ENCODE measurements at places on chromosomes 7 and 10.
A peak's percentile ranks its signal among the peaks of the same experiment; 100 is the strongest.

DNA sequence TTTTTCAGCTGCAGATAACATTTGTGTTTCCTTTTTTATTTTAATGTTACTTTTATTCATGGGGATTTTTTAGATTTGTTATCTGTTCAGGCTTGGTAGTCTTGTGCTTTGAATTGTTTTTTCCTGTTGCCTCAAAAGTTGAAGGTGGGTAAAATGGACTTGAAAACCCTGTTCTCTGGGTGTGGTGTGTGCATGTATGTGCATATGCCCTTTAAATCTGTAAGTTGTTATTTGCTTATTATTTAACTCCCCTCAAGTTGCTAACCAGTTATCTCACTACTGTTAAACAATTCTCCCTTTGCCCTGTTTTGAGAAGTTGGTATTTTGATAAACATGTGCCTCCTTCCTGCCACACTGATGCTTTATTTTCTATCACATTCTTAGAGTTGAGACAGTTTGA lies 30.6 kb downstream of the TSPAN14 start:
- H3K36me3 ChIP-seq, result peaks cover 47% of the 10 kb centered on the region
- peak overlapping the region; percentile 71 for H3K4me3 ChIP-seq
- H3K27ac ChIP-seq, result peak overlapping the region; percentile 96

- H3K27ac ChIP-seq, result no peak overlapping the region
- DNase-seq, result no peak
- peaks cover 9% of the 10 kb centered on the region for H3K4me1 ChIP-seq
- no peaks in the 10 kb centered on the region for H3K36me3 ChIP-seq
Measured at GRCh38 chr10:100020142-100020885, 10.6 kb upstream of the DNMBP start.

DNA sequence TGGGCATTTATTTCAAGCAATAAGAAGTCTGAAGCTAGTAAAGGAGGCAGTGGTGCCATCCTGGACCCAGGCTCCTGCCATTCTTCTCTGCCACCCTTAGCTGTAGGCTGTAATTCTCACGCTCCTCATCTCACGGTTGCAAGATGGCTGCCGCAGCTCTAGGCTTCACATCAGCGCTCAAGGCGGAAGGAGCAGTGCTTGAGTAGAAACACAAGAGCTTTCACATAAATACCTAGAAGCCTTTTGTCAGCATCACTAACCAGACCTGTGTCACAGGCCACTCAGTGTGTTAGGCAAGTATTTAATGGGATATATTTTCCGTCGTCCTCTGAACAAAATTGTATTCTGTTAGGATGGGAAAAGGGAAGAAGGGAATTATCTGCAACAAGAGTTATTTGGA lies 118.9 kb upstream of the KLF14 start:
- no peak for DNase-seq
- no peak overlapping the region for H3K27ac ChIP-seq
- H3K4me3 ChIP-seq, result no peak overlapping the region
- no peaks in the 10 kb centered on the region for H3K4me1 ChIP-seq
- peaks cover 49% of the 10 kb centered on the region for H3K36me3 ChIP-seq

- H3K4me3 ChIP-seq, result no peak overlapping the region
- H3K36me3 ChIP-seq, result no peaks in the 10 kb centered on the region
- DNase-seq, result no peak
- no peaks in the 10 kb centered on the region for H3K4me1 ChIP-seq
- no peak overlapping the region for H3K27ac ChIP-seq
Measured at GRCh38 chr10:64648915-64649314, 1127.7 kb downstream of the REEP3 start.

- no peak for DNase-seq
- H3K4me3 ChIP-seq, result peak within 1 kb of the TSS; percentile 87
- peaks cover 10% of the 10 kb centered on the region for H3K4me1 ChIP-seq
- H3K27me3 ChIP-seq, result peaks cover 10% of the 10 kb centered on the region
Measured at GRCh38 chr7:143362131-143363015, at the start of gene FAM131B. FAM131B (minus strand) TSS chr7:143362713; CDS start chr7:143362603, 110 bp downstream.

GRCh38 chr7:155457544-155458110 lies 302 bp upstream of the EN2 start:
- no peak overlapping the region for H3K4me3 ChIP-seq
- peaks cover 11% of the 10 kb centered on the region for H3K4me1 ChIP-seq
- no peaks in the 10 kb centered on the region for H3K36me3 ChIP-seq
- no peak overlapping the region for H3K27ac ChIP-seq
- H3K27me3 ChIP-seq, result peaks cover 64% of the 10 kb centered on the region
- DNase-seq, result no peak

DNA sequence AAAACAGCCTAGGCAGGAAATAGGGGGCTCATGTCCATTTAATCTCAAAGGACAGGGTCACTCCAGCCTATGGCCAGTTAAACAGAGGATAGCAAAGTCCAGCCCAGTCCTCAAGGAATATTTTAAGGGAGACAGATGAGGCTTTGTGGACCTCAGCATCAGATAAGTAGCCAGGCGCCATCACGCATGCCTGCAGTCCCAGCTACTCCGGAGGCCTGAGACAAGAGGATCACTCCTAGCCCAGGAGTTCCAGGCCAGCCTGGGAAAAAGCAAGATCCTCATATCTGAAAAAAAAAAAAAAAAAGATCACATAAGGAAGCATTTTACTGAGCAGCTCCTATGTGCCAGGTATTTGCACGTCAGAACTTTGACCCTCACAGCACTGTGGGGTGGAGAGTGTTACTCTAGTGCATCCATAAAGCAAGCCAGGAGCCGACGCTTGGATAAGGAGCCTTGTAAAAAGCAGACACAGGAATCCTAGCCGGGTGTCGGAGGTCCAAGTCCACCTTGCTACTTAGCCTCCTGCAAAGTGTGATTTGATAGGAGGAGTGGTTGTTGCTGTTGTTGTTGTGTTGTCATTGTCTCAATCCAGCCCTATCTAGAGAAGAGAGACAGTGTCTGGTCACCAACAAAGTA lies 61.8 kb upstream of the DOCK1 start:
- no peak overlapping the region for H3K4me3 ChIP-seq
- no peak overlapping the region for H3K27ac ChIP-seq
- H3K36me3 ChIP-seq, result no peaks in the 10 kb centered on the region
- no peaks in the 10 kb centered on the region for H3K4me1 ChIP-seq
- H3K27me3 ChIP-seq, result no peaks in the 10 kb centered on the region

DNA sequence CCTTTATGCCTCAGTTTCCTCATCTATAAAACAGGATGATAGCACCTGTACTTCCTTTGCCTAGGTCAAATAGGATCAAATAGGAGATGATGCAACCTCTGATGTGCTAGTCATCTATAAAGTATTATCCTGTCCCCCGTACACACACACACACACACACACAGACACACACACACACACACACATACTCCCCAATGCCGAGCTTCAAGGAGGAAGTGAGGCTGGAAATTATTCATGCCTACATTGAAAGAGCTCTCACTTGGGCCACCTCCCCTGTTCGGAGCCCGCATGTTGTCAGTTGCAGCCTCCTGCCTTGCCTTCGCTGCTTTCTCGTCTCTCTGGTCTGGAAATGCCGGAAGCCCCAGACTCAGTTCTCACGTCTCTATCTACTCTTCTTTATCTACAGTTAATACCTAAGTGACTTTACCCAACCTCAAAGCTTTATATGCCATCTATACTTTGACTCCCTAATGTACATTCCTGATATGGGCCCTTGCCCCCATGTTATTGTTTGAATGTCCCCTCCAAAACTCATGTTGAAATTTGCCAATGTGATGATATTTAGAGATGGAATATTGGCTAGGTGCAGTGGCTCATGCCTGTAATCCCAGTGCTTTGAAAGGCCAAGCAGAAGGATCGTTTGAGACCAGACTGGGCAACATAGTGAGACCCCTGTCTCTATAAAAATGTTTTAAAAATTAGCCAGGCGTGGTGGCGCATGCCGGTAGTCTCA lies 6.9 kb upstream of the UBE2H start:
- H3K4me1 ChIP-seq, result no peaks in the 10 kb centered on the region
- H3K36me3 ChIP-seq, result no peaks in the 10 kb centered on the region
- DNase-seq, result no peak
- no peak overlapping the region for H3K27ac ChIP-seq
- no peaks in the 10 kb centered on the region for H3K27me3 ChIP-seq

DNA sequence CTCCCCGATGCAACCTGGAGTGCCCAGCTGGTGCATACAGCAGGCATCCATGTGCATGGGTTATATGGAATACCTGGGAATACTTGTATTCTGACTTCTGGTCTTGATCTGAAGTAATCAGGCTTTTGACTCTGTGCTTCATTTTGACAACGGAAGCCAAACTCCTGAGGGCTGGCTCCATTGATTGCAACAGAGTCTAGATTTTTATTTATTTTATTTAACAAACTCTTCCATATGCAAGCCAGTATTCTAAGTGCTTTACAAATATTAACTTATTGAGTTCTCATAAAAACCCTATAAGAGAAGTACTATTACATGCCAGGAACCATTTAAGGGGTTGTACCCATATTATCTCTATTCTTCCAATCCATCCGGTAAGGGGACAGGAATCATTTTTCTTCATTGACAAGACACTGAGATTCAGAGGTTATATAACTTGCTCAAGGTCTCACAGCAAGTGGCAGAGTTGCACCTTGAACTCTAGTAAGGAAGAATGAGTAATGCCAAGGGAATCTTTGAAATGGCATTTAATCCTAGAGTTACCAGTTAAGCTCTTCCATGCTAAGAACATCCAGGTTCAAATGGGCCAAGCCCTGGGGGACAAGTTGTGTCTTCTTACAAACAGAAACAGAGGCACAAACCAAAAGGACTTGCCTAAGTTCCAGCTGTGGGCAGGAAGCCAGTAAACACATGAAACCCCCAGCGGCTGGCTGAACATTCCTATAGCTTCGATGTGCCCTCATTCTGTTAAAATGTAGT lies 241.0 kb downstream of the WDR11 start:
- H3K4me1 ChIP-seq, result no peaks in the 10 kb centered on the region
- H3K27me3 ChIP-seq, result no peaks in the 10 kb centered on the region
- no peak for DNase-seq

DNA sequence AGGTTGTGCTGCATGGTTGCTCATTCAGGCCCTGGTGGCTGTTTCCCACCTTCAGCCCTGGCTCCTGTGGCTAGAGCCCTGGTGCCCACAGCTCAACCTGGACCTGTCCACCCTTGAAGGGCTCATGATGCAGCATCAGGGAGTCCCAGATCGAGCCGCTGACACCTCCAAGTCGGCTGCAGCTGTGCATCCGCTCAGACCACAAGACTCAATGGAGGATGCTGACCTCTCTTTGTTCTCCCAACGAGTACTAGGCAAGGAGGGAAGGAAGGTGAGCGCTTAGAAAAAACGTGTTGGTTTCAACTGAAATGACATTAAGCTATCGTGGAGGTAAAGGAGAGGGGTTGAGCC lies 9.5 kb upstream of the C10orf95 start:
- peaks cover 36% of the 10 kb centered on the region for H3K4me1 ChIP-seq
- DNase-seq, result no peak
- no peaks in the 10 kb centered on the region for H3K27me3 ChIP-seq

DNA sequence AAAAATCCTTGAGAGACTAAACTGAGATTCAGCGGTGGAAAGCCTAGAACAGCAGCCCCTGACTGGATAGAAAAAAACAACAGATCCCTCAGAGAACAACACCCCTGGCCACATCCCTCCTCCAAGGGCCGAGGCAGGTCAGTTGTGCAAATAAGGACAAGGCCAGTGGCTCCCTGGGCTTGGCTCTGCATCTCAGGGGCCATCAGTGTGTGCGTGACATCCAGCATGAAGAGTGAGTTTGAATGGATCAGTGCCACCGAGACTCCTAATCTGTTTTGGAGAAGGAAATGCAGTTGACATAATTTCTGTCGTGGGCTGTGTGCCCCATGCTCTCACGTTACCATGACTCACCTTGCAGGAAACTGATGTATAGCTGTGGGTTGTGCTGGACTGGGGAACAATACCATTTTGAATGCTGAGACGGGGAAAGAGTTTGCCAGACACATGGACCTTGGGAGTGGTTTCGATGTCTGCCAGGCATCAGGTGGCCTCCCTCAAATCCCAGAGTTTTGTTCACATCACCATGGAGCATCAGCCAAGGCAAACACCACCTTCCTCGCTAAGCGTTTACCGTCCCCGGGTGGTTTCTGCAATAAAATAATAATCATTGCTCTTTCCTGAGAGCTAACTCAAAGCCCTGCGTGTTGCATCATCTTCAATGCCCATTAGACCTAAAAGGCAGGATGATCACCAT lies 153.2 kb upstream of the FZD8 start:
- H3K4me1 ChIP-seq, result no peaks in the 10 kb centered on the region
- H3K36me3 ChIP-seq, result no peaks in the 10 kb centered on the region
- no peak overlapping the region for H3K27ac ChIP-seq
- no peak overlapping the region for H3K4me3 ChIP-seq
- H3K27me3 ChIP-seq, result peaks cover 3% of the 10 kb centered on the region

DNA sequence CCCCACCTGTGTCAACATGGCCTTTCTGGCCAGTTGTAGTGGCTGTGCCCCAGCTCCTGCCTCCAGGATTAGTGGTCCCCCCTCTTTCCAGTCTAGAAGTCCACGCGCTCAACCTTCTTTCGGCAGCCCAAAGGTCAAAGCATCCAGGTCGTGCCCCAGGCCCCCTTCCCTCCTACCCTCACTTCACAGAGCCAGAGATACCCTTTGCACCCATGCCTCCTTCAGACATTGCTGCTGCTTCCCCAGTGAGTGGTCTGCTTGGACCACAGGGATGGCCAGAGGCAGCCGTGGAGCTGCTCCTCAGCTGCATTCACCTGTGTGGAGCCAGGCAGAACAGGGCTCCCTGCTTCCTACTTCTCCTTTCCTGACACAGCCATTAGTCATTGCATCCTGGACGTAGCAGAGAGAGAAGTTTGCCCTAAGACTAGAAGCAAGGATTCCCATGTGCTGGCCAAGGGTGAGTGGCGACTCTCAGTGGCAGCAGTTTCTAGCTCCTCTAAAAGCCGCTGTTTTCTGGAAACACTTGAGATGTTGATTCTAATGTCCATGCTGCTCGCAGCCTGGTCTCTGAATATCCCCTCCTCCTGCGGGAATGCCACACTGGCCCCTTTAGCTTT lies 243.1 kb upstream of the SHH start:
- no peaks in the 10 kb centered on the region for H3K4me1 ChIP-seq
- H3K4me3 ChIP-seq, result no peak overlapping the region
- DNase-seq, result no peak
- no peak overlapping the region for H3K27ac ChIP-seq

DNA sequence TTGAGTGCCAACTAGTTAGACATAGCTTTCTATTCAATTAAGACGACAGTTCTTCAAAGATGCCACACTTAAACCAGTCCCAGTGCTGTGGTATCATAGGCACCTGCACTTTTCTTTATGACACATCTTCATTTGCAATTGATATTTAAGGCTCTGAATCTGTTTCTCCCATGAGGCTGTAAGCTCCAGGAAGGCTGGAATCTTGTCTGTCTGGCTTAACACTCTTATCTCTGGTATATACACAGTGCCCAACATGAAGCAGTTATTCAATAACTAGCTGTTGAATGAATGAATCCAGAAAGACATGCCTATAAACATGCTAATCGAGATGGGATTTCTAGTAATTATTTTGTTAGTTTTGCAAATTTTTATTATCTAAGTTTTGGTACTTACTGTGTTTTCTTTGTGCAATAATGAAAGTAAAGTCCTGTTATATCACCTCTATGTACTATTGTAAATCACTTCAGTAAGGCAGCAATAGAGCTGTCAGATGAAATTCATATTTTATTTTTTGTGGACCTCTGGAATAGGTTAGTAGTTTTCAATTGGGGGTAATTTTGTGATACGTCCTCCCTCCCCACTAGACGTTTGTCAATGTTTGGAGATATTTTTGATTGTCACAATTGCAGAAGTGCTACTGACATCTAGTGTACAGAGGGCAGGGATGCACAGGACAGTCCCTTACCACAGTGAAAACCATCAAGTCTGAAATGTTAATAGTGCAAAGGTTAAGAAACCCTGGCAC lies 51.3 kb upstream of the STEAP4 start:
- no peak overlapping the region for H3K27ac ChIP-seq
- no peaks in the 10 kb centered on the region for H3K36me3 ChIP-seq
- H3K4me1 ChIP-seq, result no peaks in the 10 kb centered on the region
- H3K4me3 ChIP-seq, result no peak overlapping the region
- H3K27me3 ChIP-seq, result peaks cover 5% of the 10 kb centered on the region

All from naive thymus-derived CD8-positive, alpha-beta T cell (primary cell).